ENCODE measurements at places on chromosomes 3 and 15. TPM values are rescaled to one million over a fixed set of nuclear protein-coding genes. Genes with fewer than 3 reads are reported as not detected.

Gene TGM5
- total RNA-seq: not detected

Gene COL6A6
- total RNA-seq: not detected

Gene ARHGEF26
- total RNA-seq: 7.8 TPM

Gene CCR1
- total RNA-seq: not detected

Gene TBC1D21
- not detected for total RNA-seq

Gene CFAP20DC
- total RNA-seq: 1.7 TPM

Gene MAPKBP1
- 4.8 TPM for total RNA-seq

Gene CCR9
- total RNA-seq: not detected

Gene EHHADH
- 1.9 TPM for total RNA-seq

Gene ARID3B
- 4.7 TPM for total RNA-seq

Gene ACAD11
- total RNA-seq: 4.5 TPM

Gene IMP3
- total RNA-seq: 121 TPM

Gene KCNMB3
- total RNA-seq: 0.91 TPM

Gene ITIH3
- not detected for total RNA-seq

Gene CCR8
- total RNA-seq: not detected

Gene MYO5C
- 5.4 TPM for total RNA-seq

Gene QARS1
- total RNA-seq: 136 TPM

Gene REC114
- total RNA-seq: not detected

Gene ASB14
- total RNA-seq: not detected

Gene XRN1
- 8.5 TPM for total RNA-seq

Gene OR5H6
- total RNA-seq: not detected

Gene CTDSPL
- total RNA-seq: 11.0 TPM

Gene ACKR4
- not detected for total RNA-seq

Gene WNT7A
- 0.23 TPM for total RNA-seq

Gene KCNMB2
- not detected for total RNA-seq

Gene IGDCC3
- total RNA-seq: not detected

Gene ULK4
- 5.2 TPM for total RNA-seq

Gene RLBP1
- total RNA-seq: not detected

Gene ATP1B3
- total RNA-seq: 204 TPM

Gene SPATA16
- total RNA-seq: not detected

Gene PCOLCE2
- 40.9 TPM for total RNA-seq

Gene GPR149
- total RNA-seq: not detected

Gene HAUS2
- 20.9 TPM for total RNA-seq

Gene NEIL1
- 0.80 TPM for total RNA-seq

Gene LRRK1
- total RNA-seq: 25.4 TPM

Gene TGM4
- 0.05 TPM for total RNA-seq

Gene CHRNA7
- total RNA-seq: 4.7 TPM

Gene GOLGA6A
- not detected for total RNA-seq

Gene KNG1
- total RNA-seq: not detected

Gene BNC1
- 0.49 TPM for total RNA-seq

Gene OXTR
- 11.7 TPM for total RNA-seq

Gene CLDN1
- 28.6 TPM for total RNA-seq

Gene FSD2
- total RNA-seq: not detected

Gene RETNLB
- total RNA-seq: not detected

Gene FAM3D
- not detected for total RNA-seq

Gene MYZAP
- total RNA-seq: 0.51 TPM

Gene EBLN2
- 0.38 TPM for total RNA-seq

Gene IL20RB
- total RNA-seq: 1.2 TPM

Gene LTF
- not detected for total RNA-seq

Gene SPINK8
- not detected for total RNA-seq

Gene AMOTL2
- 45.0 TPM for total RNA-seq

Gene CTXND1
- not detected for total RNA-seq

Gene ULK3
- 28.2 TPM for total RNA-seq
